ENCODE measurements at places on chromosomes 4 and X.
A peak's percentile ranks its signal among the peaks of the same experiment; 100 is the strongest.

DNA sequence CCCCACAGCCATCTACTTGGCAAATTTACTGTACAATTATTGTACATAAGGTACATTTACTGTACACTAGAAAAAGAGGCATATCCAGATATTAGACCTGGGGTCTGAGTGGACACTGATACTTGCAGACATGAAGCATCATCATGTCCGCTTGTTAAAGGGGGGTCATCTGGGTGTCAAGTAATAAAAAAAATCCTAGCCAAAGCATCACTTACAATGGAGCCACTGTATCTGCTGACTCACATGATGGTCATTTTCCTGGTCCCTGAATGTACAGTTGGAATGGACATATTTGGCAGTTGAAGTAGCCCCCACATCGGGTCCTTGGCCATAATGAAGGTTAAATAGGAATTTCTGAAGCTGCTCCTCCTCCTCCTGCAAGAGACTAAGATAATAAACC, 228.8 kb downstream of the THOC2 start:
- no peaks in the 10 kb centered on the region for H3K36me3 ChIP-seq
- H3K4me1 ChIP-seq, result no peaks in the 10 kb centered on the region
- no peak overlapping the region for H3K27ac ChIP-seq
- H3K27me3 ChIP-seq, result no peaks in the 10 kb centered on the region
- no peak for ATAC-seq
- no peak overlapping the region for H3K4me3 ChIP-seq

GRCh38 chrX:20362268-20363267, 95.9 kb upstream of the RPS6KA3 start:
- H3K27ac ChIP-seq, result no peak overlapping the region
- H3K36me3 ChIP-seq, result no peaks in the 10 kb centered on the region
- no peak overlapping the region for H3K4me3 ChIP-seq
- no peaks in the 10 kb centered on the region for H3K27me3 ChIP-seq

GRCh38 chr4:71570492-71570891, 213.4 kb downstream of the GC start:
- H3K4me1 ChIP-seq, result no peaks in the 10 kb centered on the region
- no peak for ATAC-seq
- no peaks in the 10 kb centered on the region for H3K36me3 ChIP-seq
- H3K4me3 ChIP-seq, result no peak overlapping the region
- no peaks in the 10 kb centered on the region for H3K27me3 ChIP-seq
- H3K27ac ChIP-seq, result no peak overlapping the region

DNA sequence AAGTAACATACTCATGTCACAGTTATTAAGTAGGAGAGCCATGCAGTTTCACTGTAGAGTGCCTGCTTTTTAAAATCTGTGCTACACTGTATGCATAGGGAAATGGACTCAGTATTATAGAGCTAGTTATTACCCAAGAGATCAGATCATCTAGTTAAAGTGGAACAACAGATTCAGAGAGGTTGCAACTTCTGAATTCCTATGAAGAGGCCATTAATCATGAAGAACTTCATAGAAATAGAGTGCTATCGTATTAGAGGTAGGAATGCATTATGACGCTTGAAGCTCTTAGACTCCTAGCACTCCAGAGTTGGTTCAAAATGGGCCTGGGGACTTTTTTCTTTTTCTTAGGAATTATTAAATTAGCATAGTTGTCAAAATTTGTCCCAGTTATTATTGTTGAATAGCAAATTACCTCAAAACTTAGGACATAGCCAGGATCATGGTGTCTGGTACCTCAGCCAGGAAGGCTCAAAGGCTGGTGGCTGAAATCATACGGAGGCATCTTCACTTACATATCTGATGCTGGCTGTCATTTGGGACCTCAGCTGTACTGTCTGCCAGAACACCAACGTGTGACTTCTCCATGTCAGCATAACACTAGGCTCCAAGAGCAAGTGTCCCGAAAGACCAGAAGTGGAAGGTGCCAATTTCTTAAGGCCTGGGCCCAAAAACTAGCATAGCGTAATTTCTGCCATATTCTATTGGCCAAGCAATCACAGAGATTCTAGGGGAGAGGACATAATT, 125.7 kb downstream of the STAG2 start:
- ATAC-seq, result no peak
- H3K27me3 ChIP-seq, result no peaks in the 10 kb centered on the region

DNA sequence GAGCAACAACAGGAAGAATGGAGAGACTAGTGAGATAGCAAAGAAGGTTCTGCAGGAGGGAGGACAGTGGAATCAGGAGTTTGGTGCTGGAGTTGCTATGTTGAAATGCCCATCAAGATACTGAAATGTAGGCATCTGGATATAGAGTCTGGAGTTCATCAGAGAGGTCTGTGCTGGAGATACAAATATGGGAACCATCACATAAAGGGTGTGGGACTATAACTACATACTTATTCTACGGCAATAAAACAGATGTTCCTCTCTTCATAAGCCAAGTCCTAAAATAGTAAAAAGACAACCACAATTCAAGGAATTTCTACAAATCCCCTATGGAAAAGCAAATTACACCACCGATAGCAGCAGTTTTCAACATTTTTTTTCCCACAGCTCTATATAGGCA, 1.6 kb downstream of the MED14 start:
- no peaks in the 10 kb centered on the region for H3K36me3 ChIP-seq
- no peak for ATAC-seq
- peaks cover 41% of the 10 kb centered on the region for H3K4me1 ChIP-seq
- H3K4me3 ChIP-seq, result peak overlapping the region; percentile 74
- H3K27me3 ChIP-seq, result no peaks in the 10 kb centered on the region

DNA sequence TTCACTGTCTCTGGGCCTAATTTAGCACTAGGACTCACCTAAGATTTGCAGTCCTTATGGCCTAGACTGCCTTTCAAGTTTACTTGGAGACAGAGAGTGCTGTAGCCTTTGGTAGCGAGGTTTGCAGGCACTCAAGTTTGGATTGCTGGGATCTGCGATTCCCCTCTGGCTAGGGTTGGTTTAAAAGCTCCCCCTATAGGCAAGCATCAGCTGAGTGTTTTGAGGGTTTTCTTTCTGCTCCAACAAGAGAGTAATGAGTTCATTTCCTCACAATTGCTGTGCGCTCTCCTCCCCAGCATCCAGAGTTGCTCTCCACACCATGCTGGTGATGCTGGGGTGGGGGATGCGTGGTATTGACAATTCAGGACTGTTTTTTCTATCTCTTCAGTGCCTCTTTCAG, 206.9 kb downstream of the GLUD2 start:
- no peaks in the 10 kb centered on the region for H3K27me3 ChIP-seq
- no peak for ATAC-seq

DNA sequence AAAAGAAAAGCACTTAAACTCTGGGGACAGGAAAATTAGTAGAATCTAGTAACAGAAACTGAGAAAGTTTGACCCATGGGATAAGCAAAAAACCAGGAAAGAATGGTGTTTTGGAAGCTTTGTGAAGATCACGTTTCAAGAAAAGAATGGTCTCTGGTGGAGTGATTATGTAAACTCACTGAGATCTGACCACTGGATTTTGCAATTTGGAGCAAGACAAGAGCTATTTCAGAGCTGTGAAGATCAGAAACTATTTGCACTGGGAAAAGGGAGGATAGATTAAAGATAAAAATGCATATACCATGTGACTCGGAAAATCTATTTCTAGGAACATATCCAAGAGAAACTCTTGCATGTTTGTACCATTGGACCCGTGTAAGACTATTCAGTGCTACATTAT, 4.3 kb downstream of the TMPRSS11D start:
- H3K4me1 ChIP-seq, result no peaks in the 10 kb centered on the region
- ATAC-seq, result no peak
- no peak overlapping the region for H3K27ac ChIP-seq
- peaks cover 6% of the 10 kb centered on the region for H3K27me3 ChIP-seq
- no peaks in the 10 kb centered on the region for H3K36me3 ChIP-seq
- no peak overlapping the region for H3K4me3 ChIP-seq

DNA sequence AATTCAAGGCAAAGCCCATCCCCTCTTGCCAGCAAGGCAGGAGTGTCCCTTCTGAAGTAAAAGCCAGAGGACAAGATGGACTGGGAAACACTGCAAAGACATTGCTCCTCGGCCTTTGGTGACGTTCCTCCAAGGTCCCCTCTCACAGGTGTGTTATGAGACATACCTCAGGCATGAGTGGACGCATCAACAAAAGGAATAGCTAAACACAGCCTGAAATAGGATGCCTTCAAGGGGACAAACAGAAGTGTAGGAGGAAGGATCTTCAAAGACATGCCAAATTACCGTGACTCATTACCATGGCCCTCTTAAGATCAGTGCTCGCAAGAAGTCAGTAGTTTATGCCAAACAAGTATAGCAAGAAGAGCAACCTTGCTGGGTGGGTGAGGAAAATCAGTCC, 6.0 kb upstream of the IDS start:
- no peak overlapping the region for H3K27ac ChIP-seq
- no peak for ATAC-seq
- peaks cover 6% of the 10 kb centered on the region for H3K4me1 ChIP-seq
- no peaks in the 10 kb centered on the region for H3K36me3 ChIP-seq
- H3K27me3 ChIP-seq, result peaks cover 8% of the 10 kb centered on the region

DNA sequence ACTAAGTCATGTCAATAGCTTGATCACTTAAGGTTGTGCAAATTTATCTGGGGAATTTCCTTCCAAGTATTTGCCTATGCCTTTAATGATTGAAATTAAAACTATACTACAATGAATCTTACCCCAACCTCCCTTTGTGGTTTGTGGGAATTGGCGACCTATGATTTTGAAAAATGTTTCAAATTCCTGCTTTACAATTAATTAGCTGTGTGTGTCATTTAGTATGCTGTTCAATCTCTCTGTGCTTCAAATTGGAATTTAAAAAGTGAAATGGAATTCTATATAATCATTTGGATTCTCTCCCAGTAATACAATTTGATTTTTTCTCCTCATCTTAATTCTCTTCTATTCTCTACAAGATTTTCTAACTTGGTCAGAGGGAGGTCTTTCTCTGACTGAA, 2319.5 kb downstream of the ARAP2 start:
- H3K4me3 ChIP-seq, result no peak overlapping the region
- no peaks in the 10 kb centered on the region for H3K4me1 ChIP-seq
- H3K27ac ChIP-seq, result no peak overlapping the region
- H3K27me3 ChIP-seq, result no peaks in the 10 kb centered on the region

- H3K4me3 ChIP-seq, result no peak overlapping the region
- peaks cover 53% of the 10 kb centered on the region for H3K36me3 ChIP-seq
- no peaks in the 10 kb centered on the region for H3K27me3 ChIP-seq
Measured at GRCh38 chrX:56738670-56739069, 9.6 kb downstream of the NBDY start.

- H3K4me1 ChIP-seq, result no peaks in the 10 kb centered on the region
- H3K36me3 ChIP-seq, result peaks cover 8% of the 10 kb centered on the region
- no peak for ATAC-seq
- H3K27ac ChIP-seq, result no peak overlapping the region
- H3K27me3 ChIP-seq, result no peaks in the 10 kb centered on the region
- H3K4me3 ChIP-seq, result no peak overlapping the region
Measured at GRCh38 chr4:48633657-48634056, 143.6 kb downstream of the ZAR1 start.

- ATAC-seq, result no peak
- H3K27me3 ChIP-seq, result no peaks in the 10 kb centered on the region
- H3K4me3 ChIP-seq, result no peak overlapping the region
- no peaks in the 10 kb centered on the region for H3K4me1 ChIP-seq
- H3K36me3 ChIP-seq, result no peaks in the 10 kb centered on the region
- H3K27ac ChIP-seq, result no peak overlapping the region
Measured at GRCh38 chr4:93897559-93897958, 69.0 kb downstream of the ATOH1 start.

- H3K27me3 ChIP-seq, result peaks cover 11% of the 10 kb centered on the region
- no peak overlapping the region for H3K4me3 ChIP-seq
- no peak for ATAC-seq
- H3K36me3 ChIP-seq, result no peaks in the 10 kb centered on the region
- H3K4me1 ChIP-seq, result no peaks in the 10 kb centered on the region
Measured at GRCh38 chr4:174340714-174341113, 57.0 kb downstream of the CEP44 start.

DNA sequence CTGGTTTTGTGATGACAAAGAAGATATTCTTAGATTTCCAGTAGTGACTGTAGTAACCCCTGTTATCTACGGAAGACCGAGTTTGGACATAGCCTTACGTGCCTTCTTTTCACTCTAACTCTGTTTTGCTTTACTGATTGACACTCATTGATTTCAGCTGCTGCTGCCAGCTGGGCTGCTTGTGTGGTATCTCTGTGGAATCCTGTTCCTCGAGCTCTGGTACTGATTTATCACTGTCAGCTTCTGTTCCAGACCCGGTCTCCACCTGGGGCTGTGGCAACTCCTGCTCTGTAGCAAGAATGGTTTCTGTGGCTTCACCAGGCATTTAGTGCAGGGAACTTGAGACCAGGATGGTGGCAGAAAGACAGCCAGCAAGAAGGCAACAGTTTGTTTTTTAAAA, 24.6 kb upstream of the LAP3 start:
- H3K4me1 ChIP-seq, result peaks cover 5% of the 10 kb centered on the region
- H3K27ac ChIP-seq, result no peak overlapping the region
- H3K27me3 ChIP-seq, result peaks cover 20% of the 10 kb centered on the region
- ATAC-seq, result no peak
- H3K4me3 ChIP-seq, result no peak overlapping the region

DNA sequence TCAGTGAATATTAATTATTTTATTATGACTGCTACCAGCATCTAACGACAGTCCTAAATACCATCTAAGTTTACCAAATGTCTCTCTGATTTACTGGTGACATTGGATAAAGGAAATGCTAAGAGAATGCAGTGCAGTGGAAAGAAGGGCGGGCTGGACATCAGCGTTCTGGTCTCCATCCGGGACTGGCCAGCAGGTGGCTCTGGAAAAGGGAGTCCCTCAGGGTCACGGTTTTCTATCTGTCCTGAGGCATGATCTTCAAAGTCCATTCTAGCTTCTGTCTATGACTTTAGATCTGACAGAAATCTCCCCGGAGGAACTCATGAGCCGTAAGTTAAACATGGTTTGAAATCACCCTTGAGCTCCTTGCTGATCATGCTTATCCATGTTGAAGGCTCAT, 3.3 kb downstream of the TRIM2 start:
- no peak for ATAC-seq
- no peaks in the 10 kb centered on the region for H3K36me3 ChIP-seq
- H3K4me3 ChIP-seq, result no peak overlapping the region
- H3K4me1 ChIP-seq, result peaks cover 16% of the 10 kb centered on the region
- H3K27me3 ChIP-seq, result peaks cover 46% of the 10 kb centered on the region
- H3K27ac ChIP-seq, result no peak overlapping the region

DNA sequence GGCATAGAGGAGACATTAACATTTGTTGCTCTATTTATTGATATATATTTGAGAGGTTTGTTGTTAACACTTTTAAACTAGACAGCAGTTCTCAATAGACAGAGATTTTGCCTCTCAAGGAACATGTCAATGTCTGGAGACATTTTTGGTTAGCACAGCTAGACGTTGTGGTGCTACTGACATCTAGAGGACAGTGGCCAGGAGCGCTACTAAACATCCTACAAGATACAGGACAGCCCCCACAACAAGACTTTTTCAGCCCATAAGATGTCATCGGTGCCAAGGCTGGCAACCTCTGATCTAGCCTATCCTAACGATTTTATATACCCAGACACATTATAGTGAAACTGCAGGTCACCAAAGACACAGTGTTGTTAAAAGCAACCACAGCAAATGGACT, 18.4 kb upstream of the CTSO start:
- no peaks in the 10 kb centered on the region for H3K36me3 ChIP-seq
- no peak overlapping the region for H3K27ac ChIP-seq
- ATAC-seq, result no peak

GRCh38 chr4:119580293-119580692, 48.3 kb downstream of the PDE5A start:
- peaks cover 6% of the 10 kb centered on the region for H3K36me3 ChIP-seq
- no peak overlapping the region for H3K4me3 ChIP-seq
- peaks cover 3% of the 10 kb centered on the region for H3K4me1 ChIP-seq
- no peak overlapping the region for H3K27ac ChIP-seq

- no peaks in the 10 kb centered on the region for H3K36me3 ChIP-seq
- H3K4me3 ChIP-seq, result no peak overlapping the region
- H3K27ac ChIP-seq, result no peak overlapping the region
Measured at GRCh38 chr4:41072021-41072777, 142.1 kb downstream of the APBB2 start.

All from stimulated activated memory B cell treated with anti-CD40 and anti-IgM and Interleukin-4, amounts not matched to agents 10 μg/mL and 1 μg/mL and 100 μg/mL, for 72 hours (primary cell).